Liver (tissue), 10 donors: ENCODE measurements at places on chromosomes 3 and 15. TPM values are rescaled to one million over a fixed set of nuclear protein-coding genes. Genes with fewer than 3 reads are reported as not detected.

Gene POLG
- polyA plus RNA-seq, result 20.9 TPM

Gene LRTM1
- not detected for polyA plus RNA-seq

Gene ZDHHC19
- polyA plus RNA-seq, result 1.0 TPM

Gene KCNAB1
- 0.76 TPM for polyA plus RNA-seq

Gene IGSF10
- polyA plus RNA-seq, result 0.24 TPM

Gene GCNT3
- 0.14 TPM for polyA plus RNA-seq

Gene SYNPR
- polyA plus RNA-seq, result not detected

DNA sequence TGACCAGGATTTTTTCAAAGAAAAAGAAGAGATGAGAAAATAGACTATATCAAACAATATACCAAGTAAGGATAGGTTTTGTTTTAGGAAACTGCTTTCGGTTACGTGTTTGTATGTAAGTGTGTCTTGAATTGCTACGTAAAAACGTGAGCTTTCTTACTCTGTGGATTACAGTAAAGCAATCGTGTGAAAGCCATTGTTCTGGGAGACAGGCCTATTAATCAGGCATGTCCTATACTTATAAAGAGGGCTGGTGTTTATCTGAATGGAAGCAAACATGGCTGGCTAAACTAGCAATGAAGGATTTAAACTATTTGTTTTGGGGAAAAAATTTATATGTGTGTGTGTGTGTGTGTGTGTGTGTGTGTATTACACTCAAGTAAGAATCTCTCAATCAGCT lies 2.6 kb downstream of the EHHADH start:
- no peak for DNase-seq

DNA sequence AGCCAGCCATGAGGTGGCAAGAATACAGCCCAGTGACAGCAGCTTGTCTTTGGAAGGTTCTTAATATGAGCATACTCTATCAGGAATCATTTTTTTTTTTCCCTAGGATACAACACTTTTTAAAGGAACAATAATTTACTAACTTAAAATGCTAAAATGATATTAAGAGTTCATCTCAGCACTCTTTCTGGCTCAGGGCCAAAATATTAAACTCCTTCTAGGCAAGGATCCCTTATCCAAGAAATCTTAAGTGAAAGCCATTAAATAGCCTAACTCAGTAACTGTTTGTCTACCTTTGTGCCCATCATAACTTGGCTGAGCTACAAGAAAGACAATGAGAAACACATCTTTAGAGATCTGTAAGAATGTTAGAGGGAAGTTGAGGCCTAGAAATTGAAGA lies 529.5 kb upstream of the TGFBR2 start:
- DNase-seq, result no peak

GRCh38 chr3:134795746-134796280 lies 753 bp downstream of the EPHB1 start:
- no peak for DNase-seq

- no peak for DNase-seq
Measured at GRCh38 chr3:33795131-33795530, 3.3 kb upstream of the PDCD6IP start.

- no peak for DNase-seq
Measured at GRCh38 chr3:104437131-104437750, 929.5 kb upstream of the ALCAM start.

DNA sequence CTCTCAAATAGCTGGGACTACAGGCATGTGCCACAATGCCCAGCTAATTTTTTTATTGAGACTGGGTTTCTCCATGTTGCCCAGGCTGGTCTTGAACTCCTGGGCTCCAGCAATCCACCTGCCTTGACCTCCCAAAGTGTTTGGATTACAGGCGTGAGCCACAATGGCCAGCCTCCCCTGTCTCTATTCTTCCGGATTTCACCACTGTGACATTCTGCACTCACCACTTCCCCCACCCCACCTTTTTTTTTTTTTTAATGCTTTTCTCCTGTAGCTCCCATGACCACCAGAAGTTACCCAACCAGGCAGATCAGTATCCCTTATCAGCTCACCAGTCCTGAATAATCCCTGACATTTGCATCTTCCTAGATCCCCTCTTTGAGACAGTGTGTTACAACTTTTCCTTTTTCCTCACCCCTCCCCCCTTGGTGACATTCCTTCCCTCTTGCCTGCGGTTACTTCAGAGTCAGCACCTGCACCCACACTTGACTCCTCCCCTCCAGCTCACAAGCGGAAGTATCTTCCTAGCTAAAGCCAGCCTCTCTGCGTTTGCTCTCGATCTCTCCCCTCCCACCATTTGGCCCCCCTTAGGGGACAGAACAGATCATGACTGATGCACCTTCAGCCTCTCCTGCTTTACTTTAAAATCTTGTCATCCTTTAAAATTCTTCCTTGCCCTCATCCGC lies 13.5 kb upstream of the ZNF592 start:
- DNase-seq, result no peak

GRCh38 chr3:129002573-129003569 lies 1.8 kb downstream of the EFCC1 start:
- DNase-seq, result no peak
